ENCODE measurements at places on chromosomes 7 and 10.

GRCh38 chr10:109239371-109239770 lies 683.9 kb downstream of the XPNPEP1 start:
- no peak for DNase-seq

DNA sequence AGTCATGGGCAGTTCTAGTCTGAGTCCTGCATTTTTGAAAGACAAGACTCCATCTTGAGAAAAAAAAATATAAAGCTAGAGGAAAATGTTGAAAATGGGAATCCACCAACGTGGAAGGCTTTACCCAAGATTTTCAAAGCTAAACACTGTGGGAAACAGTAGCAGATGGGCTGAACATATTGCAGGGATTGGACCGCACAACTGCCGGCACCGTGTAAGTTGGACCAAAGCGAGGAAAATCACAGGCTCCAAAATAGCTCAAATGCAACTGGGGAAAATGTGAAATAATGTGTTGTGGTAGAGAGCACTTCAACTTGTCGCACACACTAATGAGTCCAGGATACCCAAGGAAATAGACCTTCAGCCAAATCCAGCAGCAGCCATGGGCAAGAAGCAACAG lies 26.4 kb upstream of the ADRB1 start:
- DNase-seq: no peak

DNA sequence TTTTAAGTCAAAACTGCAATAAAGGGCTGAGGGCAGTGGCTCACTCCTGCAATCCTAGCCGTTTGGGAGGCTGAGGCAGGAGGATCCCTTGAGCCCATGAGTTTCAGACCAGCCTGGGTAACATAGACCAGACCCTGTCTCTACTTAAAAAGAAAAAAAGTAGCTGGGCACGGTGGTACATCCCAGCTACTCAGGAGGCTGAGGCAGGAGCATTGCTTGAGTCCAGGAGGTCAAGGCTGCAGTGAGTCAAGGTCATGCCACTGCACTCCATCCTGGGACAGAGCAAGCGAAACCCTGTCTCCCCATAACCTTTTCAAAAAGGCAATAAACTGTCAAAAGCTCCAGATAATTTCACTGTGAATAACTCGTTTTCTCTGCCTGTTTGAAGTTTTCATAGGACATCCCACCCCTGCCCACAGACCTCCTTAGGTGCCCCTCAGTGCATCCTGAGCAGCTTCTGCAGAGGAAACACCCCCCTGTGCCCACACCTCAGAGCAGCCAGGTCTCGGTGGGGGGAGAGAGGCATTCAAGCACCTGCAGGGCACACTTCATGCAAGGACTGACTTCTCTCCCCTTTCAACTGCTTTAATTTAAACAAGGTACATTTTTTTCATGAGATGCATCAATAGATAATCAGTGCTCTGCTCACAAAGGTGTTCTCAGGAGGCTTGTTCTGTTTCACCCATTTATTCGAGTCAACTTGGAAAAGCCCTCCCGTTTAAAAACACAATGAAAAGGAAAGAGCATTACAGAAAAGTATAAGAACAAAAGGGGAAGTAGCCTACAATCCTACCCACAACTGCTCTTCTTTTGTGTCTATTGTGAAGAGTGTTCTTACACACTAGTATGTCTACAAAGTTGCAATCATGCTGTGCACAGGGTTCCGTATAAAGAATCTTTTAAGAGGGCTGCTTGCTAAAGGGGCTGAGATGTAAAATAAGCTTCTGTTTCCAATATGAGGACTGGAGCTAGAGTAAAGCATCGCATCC lies 104.9 kb downstream of the KMT2E start:
- no peak for DNase-seq

DNA sequence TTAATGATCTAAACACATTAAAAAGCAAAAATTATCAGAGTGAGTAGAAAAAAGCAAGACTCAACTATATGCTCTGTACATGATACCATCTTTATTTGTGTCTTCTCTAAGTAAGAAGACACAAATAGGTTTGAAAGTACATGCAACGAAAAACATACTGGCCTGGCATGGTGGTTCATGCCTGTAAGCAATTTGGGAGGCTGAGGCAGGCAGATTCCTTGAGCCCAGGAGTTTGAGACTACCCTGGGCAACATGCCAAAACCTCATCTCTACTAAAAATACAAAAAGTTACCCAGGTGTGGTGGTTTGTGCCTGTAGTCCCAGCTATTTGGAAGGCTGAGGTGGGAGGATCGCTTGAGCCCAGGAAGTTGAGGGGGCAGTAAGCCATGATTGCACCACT lies 78.1 kb upstream of the TOMM7 start:
- DNase-seq: no peak

- DNase-seq: no peak
Measured at GRCh38 chr7:138756591-138757242, 41.1 kb upstream of the TMEM213 start.

DNA sequence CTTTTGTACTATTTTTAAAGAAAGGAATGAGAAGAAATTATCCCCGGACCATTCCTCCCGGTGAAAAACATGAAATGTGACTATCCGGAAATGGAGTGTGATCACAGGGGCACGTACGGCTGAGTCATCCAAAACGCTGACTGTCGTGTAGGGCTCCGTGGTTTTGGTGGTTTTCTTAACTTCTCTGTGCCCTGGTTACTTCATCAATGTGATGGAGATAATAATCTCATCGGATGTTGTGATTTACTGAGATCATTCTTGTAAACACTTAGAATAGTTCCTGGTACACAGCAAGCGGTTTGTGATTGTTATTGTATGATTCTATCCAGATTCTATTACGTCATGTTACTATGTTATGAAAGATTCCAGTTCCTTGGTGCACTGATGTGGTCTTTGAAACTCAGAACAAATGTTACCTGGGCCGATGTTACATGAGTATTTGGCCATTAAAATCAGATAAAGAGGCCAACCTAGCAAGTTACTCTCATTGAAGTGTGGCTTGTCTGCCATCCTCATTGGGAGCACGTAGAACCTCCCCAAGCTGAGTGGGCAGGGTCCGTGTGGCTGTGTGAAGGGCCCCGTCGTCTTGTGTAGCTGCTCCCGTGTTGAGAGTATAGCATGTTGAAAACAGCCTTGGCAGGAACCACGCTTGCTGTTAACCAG lies 99.5 kb downstream of the CAMK1D start:
- DNase-seq: peak; percentile 74

DNA sequence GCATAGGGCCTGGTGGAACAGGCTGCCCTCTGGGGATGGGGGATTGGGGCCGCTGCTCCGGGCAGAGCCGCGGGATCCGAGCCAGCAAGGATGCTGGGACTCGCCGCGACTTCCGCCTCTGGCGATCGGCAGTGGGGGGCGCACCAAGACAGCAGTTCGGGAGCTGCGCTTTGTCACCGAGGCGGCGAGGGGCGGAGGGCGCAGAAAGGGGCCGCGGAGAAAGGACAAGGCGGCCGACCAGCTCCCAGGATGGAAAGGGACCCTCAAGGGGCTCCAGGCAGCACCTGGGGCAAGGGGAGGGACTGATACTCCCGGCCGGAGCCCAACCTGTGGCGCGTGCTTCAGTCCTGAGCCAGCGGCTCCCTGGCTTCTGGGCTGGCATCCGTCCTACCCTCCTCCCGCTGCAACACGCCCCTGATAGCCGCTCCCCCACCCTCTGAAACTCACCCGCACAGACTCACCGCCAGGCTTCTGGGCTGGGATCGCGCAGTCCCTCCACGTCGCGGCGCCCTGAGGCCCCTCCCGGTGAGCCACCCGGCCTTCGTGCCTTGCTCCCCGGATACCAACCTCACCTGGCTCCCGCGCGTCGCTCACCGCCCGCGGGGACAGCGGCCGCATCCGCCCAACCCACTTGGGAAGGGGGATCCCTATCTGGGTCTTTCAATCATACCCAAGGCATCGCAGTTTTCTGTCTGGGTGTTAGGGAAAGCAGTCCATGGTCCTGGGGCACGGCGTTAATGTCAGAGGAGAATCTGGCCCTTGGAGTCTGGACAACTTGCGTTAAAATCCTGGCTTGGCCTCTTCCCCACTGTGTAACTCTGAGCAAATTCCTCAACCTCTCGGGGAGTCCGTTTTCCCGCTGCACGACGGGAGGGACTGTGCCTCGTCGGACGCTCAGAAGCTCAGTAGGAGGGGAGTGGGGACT lies 7.0 kb upstream of the EVX1 start:
- peak; percentile 28 for DNase-seq

- DNase-seq: no peak
Measured at GRCh38 chr7:8491544-8492489, 58.4 kb downstream of the NXPH1 start.

DNA sequence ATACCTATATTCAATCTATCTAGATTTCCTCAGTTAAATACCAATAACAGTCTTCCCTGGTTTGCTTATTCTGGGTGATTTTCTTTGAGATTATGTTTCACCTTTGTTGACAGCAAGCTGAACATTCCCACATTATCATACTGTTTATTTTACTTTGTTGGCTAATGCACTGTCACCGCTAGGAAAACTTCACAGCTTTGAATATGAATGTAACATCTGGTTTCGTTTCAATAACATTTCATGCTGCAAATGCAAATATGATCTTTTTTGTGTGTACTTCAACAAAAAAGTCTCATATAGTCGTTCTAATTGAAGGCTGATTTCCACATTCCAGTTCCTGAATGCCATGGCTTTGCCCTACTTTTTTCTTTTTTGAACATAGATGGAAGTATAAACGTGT lies 946.3 kb upstream of the GHITM start:
- DNase-seq: no peak

DNA sequence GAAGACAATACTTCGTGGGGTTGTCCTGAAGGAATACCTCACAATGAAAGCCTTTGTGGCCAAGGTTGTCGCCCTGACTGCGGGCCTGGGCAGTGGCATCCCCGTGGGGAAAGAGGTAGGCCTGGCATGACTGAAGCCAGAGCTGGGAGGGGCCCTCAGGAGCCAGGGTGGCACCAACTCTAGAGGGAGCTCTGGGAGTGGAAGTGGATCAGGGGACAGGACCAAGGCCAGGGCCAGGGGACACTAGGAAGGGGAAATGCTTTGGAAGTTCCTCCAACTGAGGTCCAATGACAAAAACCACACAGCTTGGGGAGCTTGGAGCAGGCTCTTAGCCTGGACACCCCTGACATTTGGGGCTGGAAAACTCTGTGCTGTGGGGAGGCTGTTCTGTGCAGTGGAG lies 5.8 kb downstream of the CLCN1 start:
- no peak for DNase-seq

- DNase-seq: no peak
Measured at GRCh38 chr7:91396-92175, 100.8 kb upstream of the FAM20C start.

- DNase-seq: peak; percentile 97
Measured at GRCh38 chr10:110221721-110222261, 14.4 kb downstream of the MXI1 start.

DNA sequence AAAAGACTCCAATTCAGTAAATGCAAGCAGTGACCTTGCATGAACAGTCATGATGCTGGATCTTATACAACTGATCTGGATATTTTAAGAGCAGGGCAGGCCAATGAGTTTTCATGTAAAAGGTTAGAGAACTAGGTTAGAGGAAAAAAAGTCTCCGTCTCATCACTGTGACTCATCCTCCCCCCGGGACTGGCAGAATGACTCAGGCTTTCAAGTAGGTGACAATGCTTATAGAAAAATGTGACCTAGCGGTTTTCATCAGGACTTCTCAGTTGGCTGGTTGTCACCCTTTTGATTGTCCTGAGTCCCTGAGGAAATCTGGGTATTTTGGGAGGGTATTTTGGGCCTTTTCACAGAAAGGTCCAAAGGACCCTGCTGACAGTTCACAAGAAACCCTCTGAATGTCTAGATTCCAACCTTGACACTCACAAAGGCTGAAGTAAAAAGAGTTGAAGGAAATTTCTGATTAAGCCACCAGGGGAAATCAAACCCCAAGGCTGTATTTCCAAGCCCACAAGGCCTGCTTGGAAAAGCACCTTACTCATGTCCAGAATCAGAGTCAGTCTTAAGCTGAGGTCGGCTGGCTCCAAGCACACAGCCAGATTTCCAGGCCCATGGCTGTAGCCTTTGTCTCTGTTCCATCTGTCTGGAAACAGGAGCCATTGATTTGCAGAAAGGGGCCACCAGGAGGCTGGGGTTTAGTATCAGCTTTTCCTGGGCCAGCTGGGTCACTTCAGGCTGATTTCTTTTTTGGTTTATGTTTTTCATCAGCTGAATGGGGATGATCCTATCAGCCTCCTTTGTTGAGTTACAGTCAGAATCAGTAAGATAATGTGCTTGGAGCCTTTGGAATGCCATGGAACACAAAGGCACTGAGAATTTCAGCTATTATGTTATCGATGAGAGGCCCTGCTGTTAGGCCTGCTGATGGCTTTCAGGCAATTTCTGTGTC lies 226.4 kb upstream of the HABP2 start:
- DNase-seq: peak; percentile 97

GRCh38 chr7:24227603-24228359 lies 56.2 kb upstream of the NPY start:
- no peak for DNase-seq

DNA sequence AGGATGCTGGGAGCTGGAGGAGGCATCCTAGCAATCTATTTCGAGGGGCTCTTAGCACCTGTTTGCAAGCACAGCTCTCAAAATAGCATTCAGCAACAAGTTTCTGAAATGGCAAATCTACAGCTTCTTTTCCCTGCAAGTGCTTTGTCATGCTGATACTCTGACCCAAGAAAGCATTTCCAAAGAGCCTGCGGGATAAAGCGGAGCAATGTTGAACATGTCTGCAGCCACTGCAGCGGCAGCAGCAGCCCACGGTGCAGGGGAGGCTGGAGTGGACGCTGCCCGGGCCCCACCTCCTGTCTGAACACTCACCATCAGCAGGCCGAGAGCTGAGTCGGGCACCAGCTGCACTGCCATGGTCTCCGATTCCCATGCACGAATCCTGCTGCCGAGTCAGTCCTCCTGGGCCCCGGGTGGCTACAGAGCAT lies 964 bp downstream of the FRMD4A start:
- DNase-seq: no peak

GRCh38 chr10:35447693-35448407 lies 111.5 kb downstream of the CCNY start:
- DNase-seq: peak; percentile 51

GRCh38 chr7:108408296-108408991 lies 47.8 kb downstream of the NRCAM start:
- DNase-seq: no peak

DNA sequence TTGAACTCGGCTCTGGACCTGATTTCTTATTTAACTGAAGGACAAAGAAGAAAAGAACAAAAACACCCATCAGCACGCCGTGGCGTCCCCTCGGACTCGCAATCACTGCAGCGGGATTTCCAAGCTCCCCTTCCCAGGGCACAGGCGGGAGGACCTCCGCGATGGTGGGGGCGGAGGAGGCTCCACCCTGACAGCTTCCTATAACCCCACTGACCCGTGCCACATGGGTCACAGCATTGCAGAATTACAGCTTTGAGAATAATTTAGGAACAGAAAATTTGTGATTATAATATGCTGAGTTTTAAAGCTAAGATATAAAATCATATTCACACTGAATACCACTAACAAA lies 129.7 kb upstream of the SEC61G start:
- peak; percentile 2 for DNase-seq

DNA sequence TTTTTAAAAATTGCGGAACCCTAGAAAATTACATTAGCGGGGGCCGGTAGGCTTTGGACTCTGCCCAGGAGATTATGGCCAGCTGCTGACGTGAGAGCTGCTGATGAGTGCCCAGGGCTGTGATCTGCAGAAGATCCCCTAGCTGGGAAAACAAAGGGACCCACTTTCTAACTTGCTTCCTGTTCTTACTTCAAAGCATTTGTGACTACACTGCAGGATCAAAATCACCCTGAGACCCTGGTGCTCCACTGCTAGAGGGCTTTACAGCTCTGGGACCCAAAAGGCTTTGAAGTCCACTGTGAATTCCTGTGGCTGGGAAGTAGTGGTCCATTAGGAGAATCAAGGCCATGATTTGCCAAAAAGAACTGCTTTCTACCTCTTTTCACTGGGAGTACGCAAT lies 499.4 kb upstream of the AKR1E2 start:
- no peak for DNase-seq

Measured in fibroblast of mammary gland (primary cell).